ENCODE measurements at places on chromosomes 1 and 21.

- no peak for DNase-seq
Measured at GRCh38 chr1:69504730-69505252, 62.9 kb upstream of the LRRC7 start.

DNA sequence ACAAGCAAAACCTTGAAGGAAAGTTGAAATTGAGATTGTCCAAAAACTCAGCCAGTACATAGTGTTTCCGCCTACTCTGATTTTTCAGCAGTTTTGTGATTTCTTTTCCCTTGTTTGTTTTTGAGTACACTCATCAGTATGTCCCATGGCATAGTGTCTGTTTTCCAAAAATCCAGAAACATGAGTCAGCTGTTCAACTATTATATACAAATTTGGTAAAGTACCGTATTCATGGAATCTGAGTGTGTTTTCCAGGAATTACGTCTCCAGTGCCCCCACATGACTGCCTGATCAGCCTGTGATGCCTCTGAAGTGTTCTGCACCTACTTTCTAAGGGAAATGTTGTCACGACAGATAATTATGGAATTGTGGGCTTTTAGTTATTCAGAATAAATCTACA lies 186.8 kb downstream of the LTN1 start:
- DNase-seq = no peak

- DNase-seq = no peak
Measured at GRCh38 chr1:70462611-70463010, 51.5 kb downstream of the CTH start.

DNA sequence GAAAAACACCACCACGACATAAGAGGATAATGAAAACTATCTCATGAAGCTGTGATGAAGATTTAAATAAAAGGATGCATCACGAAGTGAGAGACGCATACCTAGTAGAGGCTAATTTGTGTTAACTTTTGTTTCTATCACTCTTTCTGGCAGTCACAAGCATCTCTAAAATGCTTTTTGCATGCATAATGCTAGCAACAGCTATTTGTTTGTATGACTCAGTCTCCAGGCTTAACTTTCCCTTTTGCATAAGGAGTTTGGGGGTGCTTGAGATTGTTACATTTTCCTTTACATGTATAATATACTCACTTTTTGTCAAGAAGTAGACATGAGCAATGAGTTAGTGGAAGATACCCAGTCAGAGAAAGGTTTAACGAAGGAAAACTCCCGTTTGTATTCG lies 385.4 kb downstream of the DISC1 start:
- DNase-seq = no peak

- peak; percentile 87 for DNase-seq
Measured at GRCh38 chr1:11858968-11859871, 475 bp upstream of the NPPB start.

GRCh38 chr1:163670989-163671757 lies 349.4 kb downstream of the NUF2 start:
- no peak for DNase-seq

GRCh38 chr1:218467101-218468072 lies 122.3 kb downstream of the TGFB2 start:
- DNase-seq = no peak

- DNase-seq = no peak
Measured at GRCh38 chr1:210598135-210598652, 269.5 kb downstream of the HHAT start.

GRCh38 chr1:77065693-77066342 lies 153.4 kb downstream of the PIGK start:
- DNase-seq = no peak

DNA sequence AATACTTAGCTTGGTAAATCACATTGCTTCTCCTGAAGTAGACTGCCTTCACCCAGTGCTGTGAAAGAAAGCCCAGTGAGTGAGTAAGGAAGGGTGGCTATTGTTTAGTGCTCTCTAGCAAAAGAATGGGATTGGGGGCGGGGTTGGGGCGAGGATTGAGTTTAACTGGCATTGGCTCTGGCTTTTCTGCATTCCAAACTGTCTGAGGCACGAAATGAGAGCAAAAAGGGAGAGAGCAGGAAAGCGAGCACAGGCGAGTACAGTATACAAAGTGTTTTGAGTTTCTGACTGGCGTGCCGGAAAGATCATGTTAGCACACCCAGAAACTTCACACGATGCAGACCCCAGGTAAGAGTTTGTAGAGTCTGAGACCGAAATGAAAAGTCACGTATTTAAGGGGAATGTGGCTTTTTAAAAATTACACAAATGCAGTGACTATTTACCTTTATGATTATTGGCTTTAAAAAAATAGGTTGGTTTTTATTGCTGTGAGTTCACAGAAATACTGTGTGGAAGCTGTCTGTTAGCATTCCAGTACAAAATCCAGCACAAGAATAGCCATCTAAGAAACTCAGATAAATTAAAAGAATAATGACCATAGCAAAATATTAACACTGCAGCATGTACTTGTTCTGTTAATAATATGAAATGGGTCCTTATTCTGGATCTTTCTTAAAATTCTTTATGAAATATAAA lies 155.4 kb downstream of the CLEC20A start:
- DNase-seq = no peak

- DNase-seq = peak; percentile 69
Measured at GRCh38 chr1:206725109-206725963, 40.6 kb downstream of the MAPKAPK2 start.

DNA sequence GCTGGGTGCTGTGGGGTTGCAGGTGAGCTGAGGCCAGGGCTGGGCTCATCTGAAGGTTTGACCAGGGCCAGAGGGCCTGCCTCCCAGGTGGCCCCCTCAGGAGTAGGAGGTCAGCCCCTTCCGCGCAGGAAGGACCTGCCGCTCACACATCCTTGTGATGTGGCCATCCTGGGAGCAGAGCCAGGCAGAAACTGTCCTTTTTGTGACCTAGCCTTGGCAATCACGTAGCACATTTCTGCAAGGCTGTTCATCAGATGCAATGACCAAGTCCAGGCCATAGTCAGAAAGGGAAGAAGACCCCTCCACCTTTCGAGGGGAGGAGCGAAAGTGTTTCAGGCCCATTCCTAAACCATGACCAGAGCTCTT lies 55.5 kb upstream of the TRAPPC10 start:
- no peak for DNase-seq

DNA sequence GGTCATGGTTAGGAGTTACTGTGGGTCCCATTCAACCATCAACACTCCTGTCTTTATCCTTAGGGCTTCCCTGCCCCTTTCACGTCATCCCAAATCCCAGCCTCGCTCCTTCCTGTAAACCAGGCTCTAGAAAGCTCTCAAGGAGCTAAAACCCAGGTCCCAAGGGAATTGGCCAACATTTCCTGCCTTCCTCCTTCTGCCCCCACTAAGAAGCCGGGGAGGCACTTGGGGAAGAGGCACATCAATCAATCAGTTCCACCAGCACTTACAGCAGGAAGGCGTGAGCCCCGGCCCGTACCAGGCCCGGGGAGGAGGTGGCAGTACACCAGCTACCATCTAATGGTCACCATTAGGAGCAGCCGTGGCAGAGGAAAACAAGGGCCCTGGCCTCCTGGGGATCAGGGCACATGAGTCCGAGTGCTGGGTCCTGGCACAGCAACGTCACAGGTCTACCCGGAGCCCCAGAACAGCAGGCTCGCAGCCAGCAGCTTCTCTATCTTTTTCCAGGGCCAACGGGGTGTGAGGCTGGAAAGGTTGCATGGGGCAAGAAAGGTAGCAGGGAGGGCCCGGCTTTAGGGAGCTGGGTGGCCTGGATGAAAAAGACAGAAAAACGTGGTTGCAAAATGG lies 108.6 kb downstream of the CASZ1 start:
- DNase-seq = no peak

- no peak for DNase-seq
Measured at GRCh38 chr1:232965124-232965911, 14.9 kb downstream of the NTPCR start.

DNA sequence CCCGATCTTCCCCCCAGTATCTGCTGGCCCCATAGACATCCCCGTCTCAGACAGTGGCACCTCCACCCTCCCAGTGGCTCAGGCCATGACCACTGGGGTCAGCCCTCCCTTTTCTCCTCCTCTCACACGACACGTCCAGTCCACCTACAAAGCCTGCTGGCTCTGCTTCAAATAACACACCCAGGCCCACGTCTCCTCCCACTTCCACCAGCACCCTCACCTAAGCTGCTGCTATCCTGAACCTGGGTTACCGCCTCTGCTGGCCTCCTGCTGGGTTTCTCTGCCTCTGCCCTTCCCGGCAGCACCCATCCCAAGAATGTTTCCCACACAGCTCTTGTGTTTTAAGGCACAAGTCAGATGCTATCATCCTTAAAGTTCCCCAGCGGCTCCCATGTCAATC lies 26.0 kb downstream of the MX2 start:
- DNase-seq = no peak

GRCh38 chr1:87399264-87399663 lies 70.6 kb downstream of the LMO4 start:
- DNase-seq = no peak

- DNase-seq = peak; percentile 51
Measured at GRCh38 chr1:3169665-3170356, 100.8 kb downstream of the PRDM16 start.

All from RPMI8226 (cell line).